ENCODE measurements at places on chromosomes 1 and 21.
A peak's percentile ranks its signal among the peaks of the same experiment; 100 is the strongest.

- DNase-seq: no peak
Measured at GRCh38 chr1:89081005-89081404, 16.0 kb upstream of the GBP1 start.

DNA sequence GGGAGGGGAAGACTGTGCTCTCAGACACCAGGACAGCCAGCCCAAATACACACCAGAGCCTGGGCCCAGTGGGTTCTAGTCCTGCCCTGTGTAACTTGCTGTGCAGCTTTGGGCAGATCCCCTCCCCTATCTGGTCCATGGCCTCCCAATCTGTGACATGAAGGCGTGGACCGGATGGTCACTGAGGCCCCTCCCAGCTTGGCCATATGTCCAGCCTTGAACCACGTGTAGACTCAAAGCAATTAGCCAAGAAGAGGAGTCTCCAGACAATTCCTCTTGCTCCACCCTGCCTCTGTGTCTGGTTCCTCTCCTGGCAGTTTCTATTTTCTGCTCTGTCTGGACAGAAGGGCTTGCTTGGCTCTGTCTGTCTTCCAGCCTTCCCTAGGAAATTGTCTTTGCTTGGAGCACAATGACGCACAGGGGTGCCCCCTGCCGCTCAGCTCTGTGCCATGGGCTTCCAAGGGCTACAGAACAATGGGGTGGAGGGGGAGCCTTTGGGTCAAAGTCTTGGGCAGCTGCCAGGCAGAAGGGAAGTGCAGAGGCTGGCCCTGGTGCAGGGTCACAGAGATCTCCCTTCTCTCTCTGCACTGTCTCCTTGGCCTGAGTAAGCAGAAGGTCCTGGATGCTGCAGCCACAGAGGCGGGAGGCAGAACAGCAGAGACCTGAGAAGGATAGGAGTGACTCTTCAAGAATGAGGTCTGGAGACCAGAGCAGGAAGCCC, 66.1 kb downstream of the TENT5C start:
- DNase-seq: peak; percentile 48

DNA sequence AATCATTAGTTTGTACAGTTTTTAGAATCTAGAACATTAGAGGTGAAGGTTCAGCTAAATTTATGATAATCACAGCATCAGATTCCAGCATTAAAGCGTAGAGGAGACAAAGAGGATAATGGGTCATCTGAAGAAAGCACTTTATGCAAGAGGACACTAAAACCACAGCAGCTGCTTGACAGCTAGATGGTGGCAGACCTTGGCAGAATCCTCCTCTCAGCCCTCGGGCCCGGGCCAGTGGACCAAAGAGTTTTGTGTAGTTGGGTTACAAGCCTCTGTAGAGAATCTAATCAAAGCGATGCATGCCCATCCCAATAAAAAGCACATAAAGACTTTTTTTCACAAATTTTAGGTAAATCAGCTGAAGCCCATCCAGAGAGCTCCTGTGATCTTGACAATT, 59.4 kb downstream of the AK5 start:
- DNase-seq: no peak

DNA sequence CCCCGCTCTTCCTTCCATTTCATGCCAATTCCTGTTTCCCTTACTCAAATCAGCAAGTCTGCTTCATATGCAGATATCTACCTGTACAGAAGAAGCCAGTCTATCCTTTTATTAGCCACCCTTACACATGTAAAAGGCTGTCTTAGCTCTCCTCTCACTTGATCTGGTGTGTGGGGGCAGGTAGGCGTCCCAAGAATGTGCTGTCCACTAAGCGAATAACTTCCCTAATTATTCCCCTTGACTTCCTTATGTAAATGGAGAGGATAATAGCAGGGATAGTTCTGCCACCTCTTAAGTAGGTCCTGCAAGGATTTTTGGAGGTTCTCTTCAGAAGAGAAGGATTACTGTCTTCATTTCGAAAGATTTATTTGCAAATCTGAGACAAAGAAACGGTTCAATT, 160.4 kb downstream of the TTLL7 start:
- no peak for DNase-seq

DNA sequence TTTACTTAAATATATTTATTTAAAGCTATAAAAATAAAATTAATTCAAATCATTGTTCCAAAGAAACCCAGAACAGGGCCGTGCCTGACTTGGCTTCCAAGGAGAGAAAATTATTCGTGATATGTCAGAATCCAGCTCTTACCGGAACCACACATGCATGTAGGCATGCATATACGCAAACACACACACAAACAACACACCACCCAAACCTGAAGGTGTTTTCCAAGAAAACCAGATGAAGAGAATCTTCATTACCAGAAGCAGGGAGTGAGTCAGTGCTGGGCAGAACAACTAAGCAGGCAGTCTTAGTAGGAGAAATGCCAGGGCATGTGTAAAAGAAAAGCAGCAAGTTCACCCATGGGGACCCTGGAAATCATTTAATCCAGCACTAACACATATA, 432.0 kb upstream of the BEND5 start:
- no peak for DNase-seq

- no peak for DNase-seq
Measured at GRCh38 chr1:230424391-230425251, 1.5 kb downstream of the PGBD5 start.

- DNase-seq: no peak
Measured at GRCh38 chr1:6491966-6492365, 499 bp upstream of the PLEKHG5 start.

- no peak for DNase-seq
Measured at GRCh38 chr1:2934156-2934540, 87.1 kb upstream of the ACTRT2 start.

- DNase-seq: peak; percentile 84
Measured at GRCh38 chr1:966135-966703, at the start of gene PLEKHN1. TSS of gene PLEKHN1 (plus strand) at chr1:966482. CDS start at chr1:966532, 50 bp downstream.

DNA sequence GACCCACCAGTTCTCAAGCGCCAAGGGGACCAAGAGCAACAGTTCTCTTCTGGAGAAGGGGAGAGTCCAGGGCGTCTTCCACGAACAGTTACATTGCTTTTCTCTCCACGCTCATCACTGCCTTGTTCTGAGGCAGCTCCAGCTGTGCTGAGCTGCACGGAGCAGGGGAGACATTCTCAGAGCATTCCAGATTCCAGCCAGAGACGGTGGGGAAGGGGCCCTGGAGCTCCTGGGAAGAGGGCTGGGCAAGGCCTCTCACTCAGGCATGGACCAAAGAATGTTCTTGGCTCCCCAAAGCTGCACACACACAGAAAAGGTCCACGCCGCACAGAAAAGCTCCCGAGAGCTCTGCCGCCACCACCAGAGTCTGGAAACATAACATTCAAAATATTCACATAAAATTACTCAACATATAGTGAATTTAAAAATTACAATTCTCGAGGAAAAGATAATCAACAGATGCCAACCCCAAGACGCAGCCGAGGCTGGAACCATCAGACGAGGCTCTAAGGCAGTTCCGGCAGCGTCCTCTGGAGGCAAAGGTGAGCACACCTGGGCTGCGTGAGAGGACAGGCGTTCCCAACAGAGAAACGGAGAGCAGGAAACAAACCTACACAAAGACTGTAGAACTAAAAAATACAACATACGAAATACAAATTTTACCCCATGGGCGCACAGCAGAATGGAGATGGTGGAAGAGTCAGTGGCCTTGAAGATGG, 40.5 kb downstream of the UBE2G2 start:
- no peak for DNase-seq

DNA sequence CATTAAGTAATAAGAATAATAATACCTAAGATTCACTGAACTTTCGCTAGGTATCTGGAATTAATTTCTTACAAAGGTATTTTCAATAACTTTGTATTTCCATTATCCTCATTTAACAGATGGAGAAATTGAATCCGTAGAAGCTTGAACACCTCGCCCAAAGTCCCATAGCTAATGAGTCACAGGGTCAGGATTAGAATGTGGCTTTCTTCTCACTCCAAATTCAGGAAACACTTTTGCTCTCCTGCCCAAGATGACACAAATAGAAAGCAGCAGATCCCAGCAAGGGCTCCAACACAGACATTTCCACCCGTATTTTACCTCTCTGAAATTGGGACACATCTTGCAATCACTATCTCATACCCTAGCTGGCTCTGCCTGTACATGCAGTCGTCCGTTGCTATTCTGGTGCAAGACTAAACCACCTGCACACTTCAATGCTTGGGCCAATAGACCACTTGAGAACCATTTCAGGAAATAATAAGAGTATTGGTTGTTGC, 125.9 kb upstream of the GREM2 start:
- no peak for DNase-seq

DNA sequence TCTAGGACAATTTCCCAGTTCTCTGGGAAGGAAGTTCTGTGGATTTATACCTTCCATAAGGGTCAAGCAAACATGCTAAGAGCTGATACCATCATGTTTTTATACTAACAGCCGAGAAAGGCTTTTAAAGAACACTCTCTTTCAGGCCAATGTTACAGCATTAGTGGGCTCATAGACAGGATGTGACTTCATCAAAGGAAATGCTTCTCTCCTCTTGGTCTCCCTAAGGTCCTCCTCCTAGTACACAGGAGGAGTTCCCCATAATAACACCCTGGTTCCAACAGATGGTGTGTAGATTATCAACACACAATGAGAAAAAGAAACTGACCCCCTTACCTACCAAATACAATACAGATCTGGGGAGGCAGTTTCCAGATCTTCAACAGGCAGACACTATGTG, 26.7 kb upstream of the GLIS1 start:
- DNase-seq: no peak

GRCh38 chr1:14421977-14422609, 176.4 kb upstream of the KAZN start:
- no peak for DNase-seq

- DNase-seq: no peak
Measured at GRCh38 chr1:197770243-197770642, 5.0 kb downstream of the DENND1B start.

GRCh38 chr1:234899041-234899729, 229.5 kb downstream of the TOMM20 start:
- DNase-seq: peak; percentile 77

DNA sequence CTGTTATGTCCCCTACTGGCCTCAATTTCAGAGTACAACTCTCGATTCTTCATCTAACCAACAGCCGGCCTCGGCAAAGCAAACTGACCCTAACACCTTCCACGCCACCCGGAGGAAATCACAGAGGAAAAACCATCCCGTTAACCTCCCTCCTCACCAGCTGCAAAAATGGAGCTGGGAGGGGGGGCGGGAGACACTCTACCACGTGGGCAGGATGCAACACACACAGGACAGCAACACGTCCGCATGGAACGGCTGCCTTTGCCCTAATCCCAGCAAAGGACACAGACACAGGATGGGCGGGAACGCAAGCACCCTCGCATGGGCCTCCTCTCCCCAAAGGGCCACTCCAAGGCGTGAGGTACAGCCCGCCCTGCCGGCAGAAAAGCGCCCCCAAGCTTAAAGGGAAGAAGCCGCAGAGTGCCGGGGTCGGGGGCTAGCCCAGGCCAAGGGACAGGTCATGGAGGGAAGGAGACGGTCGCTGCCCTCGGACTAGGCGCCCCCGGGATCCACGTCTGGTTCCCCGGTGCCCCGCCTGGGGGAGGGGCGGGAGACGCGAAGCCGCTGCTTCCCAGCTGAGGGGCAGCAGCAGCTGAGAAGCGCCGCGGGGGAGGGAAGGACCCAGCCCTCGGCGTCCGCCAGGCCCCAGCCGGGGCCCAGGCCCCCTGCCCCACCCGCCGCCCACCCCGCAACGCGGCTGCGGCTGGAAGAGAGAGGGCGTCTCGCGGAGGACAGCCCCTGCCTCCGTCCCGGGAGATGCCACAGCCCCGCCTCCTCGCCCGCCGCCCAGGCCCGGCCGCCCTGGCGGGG, 590 bp downstream of the FOXJ3 start:
- DNase-seq: peak; percentile 72

DNA sequence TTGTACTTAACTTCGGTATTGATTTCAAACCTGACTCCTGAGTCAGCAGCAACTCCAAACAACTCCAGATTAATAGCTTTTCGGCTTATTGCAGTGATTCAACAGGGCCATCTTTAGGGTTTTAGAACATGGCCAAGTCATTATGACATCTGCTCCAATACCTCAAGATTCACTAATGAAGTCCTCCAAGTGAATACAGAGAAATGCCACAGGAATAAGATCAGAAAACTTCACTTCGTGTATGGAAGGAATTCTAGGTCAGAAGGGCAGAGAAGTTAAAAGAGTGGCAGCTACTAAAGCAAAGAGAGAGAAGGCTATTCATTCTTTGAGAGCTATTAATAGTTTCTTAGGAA, 7.6 kb upstream of the C1orf116 start:
- DNase-seq: peak; percentile 32

- no peak for DNase-seq
Measured at GRCh38 chr1:18989896-18990295, 33.4 kb upstream of the IFFO2 start.

- DNase-seq: no peak
Measured at GRCh38 chr1:17162941-17163340, 42.0 kb upstream of the PADI1 start.

DNA sequence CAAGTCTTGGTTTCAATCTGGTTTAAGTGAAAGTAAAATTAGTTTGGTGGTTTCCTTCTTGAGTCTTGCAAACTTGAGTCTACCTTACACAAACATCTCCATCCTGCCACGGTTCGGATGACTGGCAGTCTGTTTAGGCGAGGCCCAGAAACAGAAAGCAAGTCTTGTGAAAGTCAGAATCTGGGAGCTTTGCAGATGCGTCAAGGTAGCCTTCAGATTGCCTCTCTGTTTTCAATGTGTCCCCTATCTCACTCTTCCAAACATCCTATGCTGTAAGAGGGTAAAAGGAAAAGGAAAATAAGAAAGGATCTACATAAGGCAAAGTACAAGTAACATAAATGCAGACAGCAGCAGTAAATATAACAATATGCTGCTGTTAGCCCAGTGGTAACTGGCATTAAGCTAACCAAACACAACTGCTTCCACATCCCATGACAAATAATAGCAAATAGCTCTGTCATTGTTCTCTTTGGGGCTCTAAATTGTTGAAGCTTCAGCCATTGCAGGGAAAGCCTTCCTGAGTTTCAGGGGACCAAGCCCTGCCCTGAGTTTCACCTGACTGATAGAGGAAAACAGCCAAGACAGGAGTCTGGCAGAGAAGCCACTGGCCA, 26.2 kb upstream of the C1orf105 start:
- no peak for DNase-seq

- peak; percentile 66 for DNase-seq
Measured at GRCh38 chr1:205711105-205712048, 31.1 kb upstream of the SLC45A3 start.
